ENCODE measurements at places on chromosomes 7 and 10. TPM values are rescaled to one million over a fixed set of nuclear protein-coding genes. Genes with fewer than 3 reads are reported as not detected.
A peak's percentile ranks its signal among the peaks of the same experiment; 100 is the strongest.

Gene LYZL1
- not detected for total RNA-seq

Gene APBB1IP
- 18.4 TPM for total RNA-seq

Gene PPP1R3A
- total RNA-seq: 54.1 TPM

Gene GLI3
- total RNA-seq: 8.1 TPM

Gene NYAP1
- 0.97 TPM for total RNA-seq

Gene HOXA11
- not detected for total RNA-seq

Gene FAS
- total RNA-seq: 6.6 TPM

Gene ASB10
- 8.2 TPM for total RNA-seq

Gene GRM3
- 0.18 TPM for total RNA-seq

Gene HYCC1
- total RNA-seq: 37.1 TPM

Gene CTAGE4
- not detected for total RNA-seq

Gene CPN1
- not detected for total RNA-seq

Gene HEPACAM2
- total RNA-seq: not detected

Gene ZNF138
- total RNA-seq: 6.0 TPM

- DNase-seq: no peak
Observed at GRCh38 chr7:36403452-36403851, 13.8 kb downstream of the ANLN start.

DNA sequence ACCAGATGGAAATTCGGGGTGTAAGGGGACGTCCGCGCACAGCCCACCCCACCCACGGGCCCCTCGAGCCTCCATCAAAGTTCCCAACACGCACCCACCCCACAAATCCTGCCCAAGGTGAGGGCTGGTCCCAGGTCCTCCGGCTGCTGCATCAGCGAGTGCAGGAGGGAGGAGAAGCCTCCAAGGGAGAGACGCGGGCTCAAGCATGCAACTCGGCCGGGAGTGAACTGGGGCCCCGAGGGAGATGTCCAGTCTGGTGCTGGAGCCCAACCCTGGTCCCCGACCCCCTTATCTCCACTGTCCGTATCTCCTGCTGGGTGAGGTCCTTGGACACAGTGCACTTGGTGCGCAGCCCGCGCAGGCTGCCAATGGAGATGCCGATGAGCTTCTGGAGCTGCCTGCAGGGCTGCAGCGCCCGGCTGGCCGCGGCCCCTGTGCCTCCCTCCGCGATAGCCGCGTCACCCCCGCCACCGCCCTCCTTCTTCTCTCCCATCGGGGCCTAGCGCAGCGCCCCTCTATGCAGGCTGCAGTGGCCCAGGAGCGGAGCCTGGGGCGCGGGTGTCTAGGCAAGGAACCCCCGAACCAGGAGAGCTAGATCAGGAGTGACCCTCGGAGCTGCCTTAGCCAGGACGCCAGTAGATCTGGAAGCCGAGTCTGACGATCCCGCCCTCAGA, 489.2 kb downstream of the ZNF33B start:
- peak; percentile 34 for DNase-seq

DNA sequence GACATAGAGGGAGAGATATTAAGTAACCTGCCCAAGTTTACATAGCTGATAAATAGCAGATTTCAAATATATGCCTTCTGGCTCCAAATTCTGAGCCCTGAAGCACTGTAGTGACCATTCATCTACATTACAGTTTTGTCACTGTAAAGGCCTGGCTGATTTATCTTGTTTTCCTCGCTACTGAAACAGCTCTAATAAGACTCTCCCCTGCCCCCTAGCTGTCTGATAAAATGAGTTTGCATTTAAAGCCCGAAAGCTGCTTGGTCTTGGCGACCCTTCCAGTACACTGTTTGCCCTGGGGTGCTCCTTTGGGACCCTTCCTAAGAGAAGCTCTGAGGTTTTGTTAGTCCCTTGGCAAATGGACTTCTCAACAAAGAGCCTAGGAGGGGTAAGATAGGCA, 59.7 kb upstream of the RAB11FIP2 start:
- DNase-seq: no peak

GRCh38 chr10:15106352-15107013, 9.3 kb downstream of the RPP38 start:
- DNase-seq: peak; percentile 73

DNA sequence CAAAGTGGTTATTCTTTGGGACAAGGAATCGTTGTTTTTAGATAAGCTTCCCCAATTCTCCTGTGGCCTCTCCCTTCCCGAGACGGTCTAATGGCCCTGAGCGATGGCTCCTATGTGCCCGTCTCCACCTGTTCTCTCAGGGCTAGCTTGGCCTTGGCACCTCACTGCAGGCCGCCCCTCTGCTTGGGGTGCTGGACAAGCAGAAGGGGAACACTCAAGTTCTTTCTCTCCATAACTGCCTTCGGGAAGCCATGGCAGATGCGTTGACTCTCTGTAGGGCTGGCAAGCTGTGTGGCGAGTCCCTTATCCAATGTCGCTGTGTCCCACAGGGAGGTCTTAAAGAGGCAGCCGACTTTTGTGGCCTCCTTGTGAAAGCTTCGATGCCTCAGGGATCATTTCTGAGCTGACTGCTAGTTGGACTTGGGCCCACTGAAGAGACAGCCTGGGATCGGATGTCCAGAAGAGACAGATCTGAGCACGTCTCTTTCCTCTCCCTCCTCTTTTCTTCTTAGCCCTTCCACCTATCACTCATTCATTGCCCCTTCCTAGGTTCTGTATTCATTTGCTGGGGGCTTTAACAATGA, 70.8 kb downstream of the GRK5 start:
- DNase-seq: no peak

DNA sequence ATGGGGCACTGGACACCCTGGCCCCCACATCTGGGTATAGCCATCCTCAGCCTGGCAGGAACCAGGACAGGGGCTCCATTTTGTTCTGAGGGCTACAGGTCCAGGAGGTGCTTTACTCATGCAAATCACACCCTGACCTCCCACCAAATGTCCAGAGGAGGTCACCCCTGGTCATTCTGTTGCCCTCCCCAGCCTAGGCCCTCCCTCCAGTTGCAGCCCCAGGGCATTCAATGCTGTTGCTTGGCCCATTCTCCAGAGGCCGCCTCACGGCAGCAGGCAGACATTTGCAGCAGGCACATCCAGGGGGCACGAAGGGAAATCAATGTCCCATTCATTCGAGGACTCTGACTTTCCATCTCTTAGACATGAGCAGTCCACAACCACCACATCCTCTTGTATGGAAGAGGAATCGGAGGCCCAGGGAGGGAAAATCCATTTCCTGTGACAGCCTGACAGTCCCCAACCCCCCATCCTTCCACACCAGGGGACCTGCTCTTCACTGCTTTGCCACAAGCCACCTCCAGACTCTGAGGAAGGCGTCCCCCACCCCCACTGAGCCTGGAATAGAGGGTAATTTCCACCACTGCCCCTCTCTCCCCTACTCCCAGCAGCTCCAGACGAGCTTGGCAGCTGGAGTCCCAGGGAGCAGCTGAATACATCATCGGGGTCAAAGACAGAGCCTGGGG, 76.2 kb upstream of the UNC5B start:
- DNase-seq: no peak

- no peak for DNase-seq
Observed at GRCh38 chr10:114053946-114054345, 10.3 kb downstream of the ADRB1 start.

DNA sequence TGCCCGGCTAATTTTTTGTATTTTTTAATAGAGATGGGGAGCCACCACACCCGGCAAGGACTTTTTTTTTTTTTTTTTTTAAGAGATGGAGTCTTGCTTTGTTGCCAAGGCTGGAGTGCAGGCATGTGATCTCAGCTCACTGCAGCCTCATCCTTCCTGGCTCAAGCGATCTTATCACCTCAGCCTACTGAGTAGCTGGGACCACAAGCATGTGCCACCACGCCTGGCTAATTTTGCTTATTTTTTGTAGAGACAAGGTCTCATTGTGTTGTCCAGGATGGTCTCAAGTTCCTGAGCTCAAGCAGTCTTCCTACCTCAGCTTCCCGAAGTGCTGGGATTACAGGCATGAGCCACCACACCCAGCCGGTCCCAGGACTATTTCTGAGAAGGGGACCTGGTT, 9.3 kb upstream of the MCU start:
- DNase-seq: no peak

GRCh38 chr7:29793507-29793906, 12.8 kb upstream of the WIPF3 start:
- DNase-seq: no peak

- DNase-seq: no peak
Observed at GRCh38 chr10:17216217-17216900, 11.7 kb upstream of the VIM start.

GRCh38 chr7:111026343-111026742, 64.6 kb upstream of the LRRN3 start:
- no peak for DNase-seq

DNA sequence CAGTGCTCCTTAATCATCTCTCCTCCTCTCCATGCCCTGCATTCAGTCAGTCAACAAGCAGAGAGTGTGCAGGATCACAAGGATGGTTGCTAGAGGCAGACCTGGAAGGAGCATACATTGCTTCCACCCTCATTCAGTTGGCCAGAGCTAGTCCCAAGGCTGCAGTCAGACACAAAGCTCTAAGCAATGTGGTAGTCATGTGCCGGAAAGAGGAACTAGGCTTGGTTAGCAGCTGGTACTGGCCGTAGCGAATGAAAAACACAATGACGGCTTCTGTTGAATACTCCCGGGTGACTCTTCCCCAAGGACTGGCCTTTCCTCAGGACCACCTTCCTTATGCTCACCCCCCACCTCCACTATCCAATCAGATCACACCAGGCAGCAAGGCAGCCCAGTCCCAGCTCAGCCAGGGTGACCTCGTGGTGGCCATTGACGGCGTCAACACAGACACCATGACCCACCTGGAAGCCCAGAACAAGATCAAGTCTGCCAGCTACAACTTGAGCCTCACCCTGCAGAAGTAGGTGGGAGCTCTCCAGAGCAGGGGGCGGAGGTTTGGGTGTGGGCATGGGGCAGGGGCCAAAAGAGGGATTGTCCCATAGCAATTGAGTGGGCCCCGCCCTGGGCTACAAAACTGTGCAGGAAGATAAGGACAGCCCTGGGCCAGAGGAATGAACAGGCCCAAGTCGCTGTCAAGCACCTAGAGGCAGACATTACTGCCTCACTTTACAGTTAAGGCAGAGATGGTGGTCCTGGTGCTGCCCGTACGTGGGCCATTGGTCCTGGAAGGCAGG, 10.9 kb downstream of the LDB3 start:
- DNase-seq: no peak

GRCh38 chr10:88961266-88961665, 8.7 kb upstream of the ACTA2 start:
- DNase-seq: no peak

- no peak for DNase-seq
Observed at GRCh38 chr7:11232462-11232861, 258.8 kb downstream of the PHF14 start.

GRCh38 chr7:133056370-133057238, 25.3 kb downstream of the CHCHD3 start:
- no peak for DNase-seq

- no peak for DNase-seq
Observed at GRCh38 chr7:155951554-155952158, 139.4 kb upstream of the SHH start.

DNA sequence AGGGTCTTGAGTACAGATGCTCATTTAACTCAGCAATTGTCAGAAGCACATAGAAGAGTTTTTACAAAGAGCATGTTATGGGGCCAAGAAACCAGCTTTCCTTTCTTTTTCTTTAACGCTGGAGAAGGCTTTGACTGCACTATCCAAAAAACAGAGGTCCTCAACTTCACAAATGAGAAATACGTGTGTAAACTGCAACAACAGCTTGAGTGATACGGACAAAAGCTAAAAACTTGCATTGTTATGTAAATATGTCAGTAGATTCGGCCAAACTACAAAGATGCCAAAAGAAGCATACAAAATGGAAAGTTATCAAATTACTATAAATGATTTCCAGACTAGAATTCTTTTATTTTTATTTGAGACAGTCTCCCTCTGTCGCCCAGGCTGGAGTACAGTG, 62.4 kb upstream of the C10orf90 start:
- no peak for DNase-seq

DNA sequence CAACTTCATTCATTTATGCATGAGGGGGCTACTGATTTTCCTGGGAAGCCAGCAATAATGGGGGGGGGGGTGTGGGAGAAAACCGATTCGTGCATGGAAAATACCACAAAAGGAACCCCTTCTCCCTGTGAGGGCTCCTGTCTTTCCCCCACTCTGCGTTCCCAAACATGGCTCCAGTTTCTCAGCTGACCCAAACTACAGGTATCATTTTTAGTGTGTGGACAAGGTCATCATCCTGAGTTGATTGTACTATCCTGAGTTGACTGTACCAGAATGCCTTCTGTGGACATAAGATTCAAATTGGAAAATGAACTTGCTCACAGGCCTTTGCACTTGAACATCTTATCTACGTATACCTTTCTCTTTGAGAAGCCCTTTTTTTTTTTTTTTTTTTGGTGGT, 49.9 kb downstream of the ZRANB1 start:
- DNase-seq: no peak

- DNase-seq: no peak
Observed at GRCh38 chr7:17501441-17502212, 203.2 kb downstream of the AHR start.

DNA sequence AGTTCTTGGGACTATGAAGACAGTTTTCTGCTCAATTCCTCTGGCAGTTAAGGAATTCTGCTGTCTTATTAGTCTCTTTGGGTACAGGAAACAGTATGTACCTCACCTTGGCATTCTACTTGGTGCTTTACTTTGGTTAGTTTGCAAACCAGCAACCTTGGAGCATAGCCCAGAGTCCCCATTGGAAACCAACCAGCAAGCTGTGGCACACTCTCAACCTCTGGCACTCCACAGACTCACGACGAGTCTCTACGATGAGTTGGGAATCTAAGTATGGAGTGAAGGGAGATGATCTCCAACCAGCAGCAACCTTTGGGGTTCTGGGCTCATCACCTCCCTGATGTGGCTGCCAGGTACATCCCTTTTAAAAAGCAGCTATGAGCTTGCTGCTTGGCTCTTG, 43.8 kb downstream of the TPK1 start:
- DNase-seq: no peak

DNA sequence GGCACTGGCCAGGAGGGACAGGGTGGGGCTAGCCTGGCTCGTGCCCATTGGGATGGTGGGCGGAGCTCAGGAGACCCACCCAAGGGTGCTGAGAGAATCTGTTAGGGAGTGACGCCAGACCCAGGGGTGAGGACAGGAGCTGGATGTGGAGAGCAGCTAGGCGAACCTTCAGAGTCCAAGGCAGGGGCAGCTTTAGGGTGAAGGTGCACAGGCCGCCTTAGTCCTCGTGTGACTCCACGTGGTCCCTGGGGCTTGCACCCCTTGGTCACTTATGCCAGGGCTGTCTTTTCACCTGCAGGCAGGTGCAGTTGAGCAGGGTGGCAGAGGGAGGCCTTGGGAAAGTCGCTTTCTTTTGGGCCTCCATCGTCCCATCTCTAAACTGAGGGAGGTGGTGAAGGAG, 4.3 kb downstream of the RAMP3 start:
- no peak for DNase-seq

GRCh38 chr7:110442381-110442837, 648.5 kb upstream of the LRRN3 start:
- peak; percentile 19 for DNase-seq

- DNase-seq: no peak
Observed at GRCh38 chr10:118918587-118918986, 110.9 kb upstream of the NANOS1 start.

Data from left cardiac atrium (tissue), 4 donors.